ENCODE measurements at places on chromosomes 4 and X.

DNA sequence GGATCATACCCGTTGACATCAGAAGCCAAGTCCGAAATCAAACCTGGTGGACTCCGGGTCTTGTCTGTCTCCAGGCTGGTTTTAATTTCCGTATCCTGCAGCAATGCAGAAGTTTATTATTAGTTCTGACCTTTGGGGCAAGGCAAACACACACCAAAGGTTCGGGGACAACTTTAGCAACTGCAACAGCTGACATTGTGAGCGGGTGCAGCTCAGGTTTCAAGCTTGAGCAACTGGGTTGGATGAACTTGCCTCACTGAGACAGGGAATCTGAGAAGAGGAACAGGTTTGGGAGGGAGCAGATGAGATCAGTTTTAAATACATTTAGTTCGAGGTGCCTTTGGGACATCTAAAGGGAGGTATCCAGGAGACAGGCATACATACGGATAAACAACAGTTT lies 110.7 kb downstream of the GNL3L start:
- H3K4me1 ChIP-seq, result peaks cover 35% of the 10 kb centered on the region
- peak overlapping the region; percentile 100 for H3K27ac ChIP-seq
- peaks cover 4% of the 10 kb centered on the region for H3K36me3 ChIP-seq
- peaks cover 3% of the 10 kb centered on the region for H3K27me3 ChIP-seq
- DNase-seq, result peak; percentile 8

- no peak overlapping the region for H3K27ac ChIP-seq
- H3K4me1 ChIP-seq, result no peaks in the 10 kb centered on the region
- H3K27me3 ChIP-seq, result peaks cover 2% of the 10 kb centered on the region
- H3K36me3 ChIP-seq, result peaks cover 13% of the 10 kb centered on the region
- DNase-seq, result no peak
- no peak overlapping the region for H3K4me3 ChIP-seq
Measured at GRCh38 chrX:48035891-48036290, 29.1 kb downstream of the SPACA5 start.

GRCh38 chr4:112031712-112032328 lies 113.4 kb upstream of the FAM241A start:
- H3K27me3 ChIP-seq, result no peaks in the 10 kb centered on the region
- no peaks in the 10 kb centered on the region for H3K36me3 ChIP-seq
- H3K4me3 ChIP-seq, result no peak overlapping the region
- H3K27ac ChIP-seq, result no peak overlapping the region

DNA sequence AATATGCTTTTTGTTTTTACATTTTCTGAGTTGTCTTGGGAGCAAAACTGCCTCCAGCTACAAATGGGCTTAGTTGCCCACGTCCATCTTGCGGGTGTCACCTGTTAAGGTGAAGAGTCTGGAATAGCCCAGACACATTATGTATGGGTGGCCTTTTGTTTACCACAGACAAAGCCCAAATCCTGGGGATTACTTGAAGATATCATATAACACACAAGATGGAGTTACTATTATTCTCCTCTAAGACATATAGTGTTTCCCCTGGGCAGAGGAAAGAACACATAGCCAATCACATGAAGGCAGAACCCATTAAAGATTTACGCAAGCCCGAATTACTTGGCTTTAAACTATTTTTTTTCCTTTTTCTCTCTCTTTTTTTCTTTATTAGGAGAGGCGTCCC lies 625.6 kb upstream of the FAM241A start:
- no peaks in the 10 kb centered on the region for H3K27me3 ChIP-seq
- no peak for DNase-seq
- H3K36me3 ChIP-seq, result no peaks in the 10 kb centered on the region
- peaks cover 6% of the 10 kb centered on the region for H3K4me1 ChIP-seq

- DNase-seq, result peak; percentile 33
- H3K27me3 ChIP-seq, result no peaks in the 10 kb centered on the region
- no peak overlapping the region for H3K27ac ChIP-seq
- no peak overlapping the region for H3K4me3 ChIP-seq
Measured at GRCh38 chrX:79270401-79270800, 96.7 kb downstream of the ITM2A start.

DNA sequence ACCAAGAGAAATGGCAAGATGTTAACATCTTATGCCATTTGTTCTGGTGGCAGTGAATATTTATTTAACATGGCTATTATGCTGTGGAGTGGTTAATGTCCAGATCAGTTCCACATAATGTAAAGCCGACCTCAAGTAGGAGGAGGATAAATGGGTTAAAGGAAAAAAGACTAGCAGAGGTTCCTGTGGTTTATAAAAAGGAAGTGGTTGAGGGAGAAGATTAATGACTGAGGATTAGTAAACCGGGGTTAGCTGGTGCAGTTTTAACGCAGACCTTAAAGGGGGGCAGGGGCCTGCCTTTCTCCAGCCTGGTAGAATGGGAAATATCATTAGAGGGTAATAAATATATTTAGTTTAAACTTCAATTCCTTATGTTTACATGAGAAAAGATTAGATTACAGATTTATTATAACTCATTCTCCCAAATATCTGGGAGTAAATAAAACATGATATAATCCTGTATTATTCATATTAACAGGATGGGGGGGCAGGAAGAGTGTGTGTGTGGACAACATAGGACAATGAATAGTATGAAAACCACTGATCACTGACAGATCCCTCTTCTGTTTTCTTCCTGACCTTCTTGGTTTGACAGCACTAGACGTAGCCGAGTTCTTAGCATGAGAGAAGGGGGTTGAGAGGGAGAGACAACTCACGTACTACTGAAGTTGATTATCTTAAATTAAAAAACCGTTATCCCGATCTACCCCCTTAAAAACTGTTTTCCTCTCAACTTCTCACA lies 124.1 kb upstream of the LIMCH1 start:
- peak overlapping the region; percentile 2 for H3K4me3 ChIP-seq
- peaks cover 72% of the 10 kb centered on the region for H3K4me1 ChIP-seq
- no peak for DNase-seq

- peaks cover 12% of the 10 kb centered on the region for H3K36me3 ChIP-seq
- H3K27ac ChIP-seq, result no peak overlapping the region
- no peak overlapping the region for H3K4me3 ChIP-seq
- peaks cover 4% of the 10 kb centered on the region for H3K4me1 ChIP-seq
- peaks cover 3% of the 10 kb centered on the region for H3K27me3 ChIP-seq
Measured at GRCh38 chr4:77795326-77795725, 23.8 kb downstream of the CNOT6L start.

GRCh38 chr4:57544811-57545654 lies 434.8 kb upstream of the IGFBP7 start:
- no peaks in the 10 kb centered on the region for H3K36me3 ChIP-seq
- no peak overlapping the region for H3K27ac ChIP-seq
- H3K4me1 ChIP-seq, result peaks cover 2% of the 10 kb centered on the region
- peaks cover 14% of the 10 kb centered on the region for H3K27me3 ChIP-seq
- no peak overlapping the region for H3K4me3 ChIP-seq
- DNase-seq, result no peak

DNA sequence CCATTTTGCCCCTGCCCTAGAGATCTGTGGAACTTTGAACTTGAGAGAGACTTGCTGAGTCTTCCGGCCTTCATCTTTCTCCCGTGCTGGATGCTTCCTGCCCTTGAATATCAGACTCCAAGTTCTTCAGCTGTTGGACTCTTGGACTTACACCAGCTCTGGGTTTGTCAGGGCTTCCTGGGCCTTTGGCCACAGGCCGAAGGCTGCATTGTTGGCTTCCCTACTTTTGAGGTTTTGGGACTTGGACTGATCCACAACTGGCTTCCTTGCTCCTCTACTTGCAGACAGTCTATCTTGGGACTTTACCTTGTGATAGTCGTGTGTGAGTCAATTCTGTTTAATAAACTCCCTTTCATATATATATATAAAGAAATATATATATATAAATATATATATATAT lies 1071.0 kb downstream of the ADGRL3 start:
- H3K27ac ChIP-seq, result no peak overlapping the region
- no peaks in the 10 kb centered on the region for H3K27me3 ChIP-seq
- no peak for DNase-seq
- H3K4me3 ChIP-seq, result no peak overlapping the region
- H3K4me1 ChIP-seq, result peaks cover 17% of the 10 kb centered on the region
- no peaks in the 10 kb centered on the region for H3K36me3 ChIP-seq

- no peak for DNase-seq
- H3K4me3 ChIP-seq, result no peak overlapping the region
- no peaks in the 10 kb centered on the region for H3K4me1 ChIP-seq
- no peaks in the 10 kb centered on the region for H3K36me3 ChIP-seq
Measured at GRCh38 chr4:125368671-125369081, 53.9 kb downstream of the FAT4 start.

DNA sequence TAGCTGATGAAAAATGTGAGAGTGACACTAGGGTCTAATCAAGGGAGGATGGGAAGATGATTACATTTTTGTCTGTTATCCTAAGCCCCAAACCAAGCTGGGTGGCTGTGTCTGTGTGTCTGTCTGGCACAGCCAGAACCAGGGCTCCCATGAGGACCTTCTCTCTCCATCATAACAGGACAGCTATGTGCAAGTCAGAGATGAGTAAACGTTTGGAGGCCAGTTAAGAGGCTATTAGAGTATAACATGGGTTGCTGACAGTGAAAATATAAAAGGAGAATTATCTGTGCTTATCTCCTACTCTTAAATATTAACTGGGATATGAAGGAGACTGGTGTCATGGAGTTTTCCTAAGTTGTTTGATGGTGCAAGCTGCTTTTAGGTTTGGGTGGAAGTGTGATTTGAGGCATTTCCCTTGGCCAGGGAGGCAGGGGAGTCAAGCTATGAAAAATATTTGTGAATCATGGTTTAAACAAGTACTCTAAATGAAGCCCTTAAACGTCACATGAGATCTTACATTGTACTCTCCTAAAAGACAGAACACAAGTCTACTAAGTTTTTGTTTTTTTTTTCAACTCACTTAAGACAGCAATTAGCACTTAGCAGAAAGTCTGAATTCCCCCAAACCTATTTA lies 156.2 kb downstream of the ENOX2 start:
- H3K4me1 ChIP-seq, result peaks cover 16% of the 10 kb centered on the region
- DNase-seq, result no peak
- peaks cover 17% of the 10 kb centered on the region for H3K36me3 ChIP-seq
- H3K4me3 ChIP-seq, result no peak overlapping the region
- no peak overlapping the region for H3K27ac ChIP-seq
- H3K27me3 ChIP-seq, result no peaks in the 10 kb centered on the region

DNA sequence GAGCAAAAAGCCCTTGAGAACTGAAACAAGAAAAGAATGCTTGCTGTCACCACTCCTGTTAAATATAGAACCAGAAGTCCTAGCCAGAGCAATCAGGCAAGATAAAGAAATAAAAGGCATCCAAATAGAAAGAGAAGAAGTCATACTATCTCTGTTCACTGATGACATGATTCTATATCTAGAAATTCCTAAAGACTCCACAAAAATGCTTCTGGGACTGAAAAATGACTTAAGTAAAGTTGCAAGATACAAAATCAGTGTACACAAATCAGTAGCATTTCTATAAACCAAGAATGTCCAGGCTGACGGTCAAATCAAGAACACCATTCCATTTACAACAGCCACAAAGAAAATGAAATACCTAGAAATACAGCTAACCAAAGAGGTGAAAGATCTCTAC lies 552.7 kb upstream of the SLIT2 start:
- peaks cover 11% of the 10 kb centered on the region for H3K4me1 ChIP-seq
- peaks cover 4% of the 10 kb centered on the region for H3K36me3 ChIP-seq
- no peak for DNase-seq
- H3K27ac ChIP-seq, result no peak overlapping the region

GRCh38 chrX:123155327-123155726 lies 28.8 kb upstream of the GRIA3 start:
- no peaks in the 10 kb centered on the region for H3K4me1 ChIP-seq
- peaks cover 2% of the 10 kb centered on the region for H3K27me3 ChIP-seq
- no peak for DNase-seq
- H3K4me3 ChIP-seq, result no peak overlapping the region
- no peak overlapping the region for H3K27ac ChIP-seq

- no peak for DNase-seq
- peak overlapping the region; percentile 94 for H3K27ac ChIP-seq
- no peaks in the 10 kb centered on the region for H3K27me3 ChIP-seq
- H3K36me3 ChIP-seq, result peaks cover 14% of the 10 kb centered on the region
- no peak overlapping the region for H3K4me3 ChIP-seq
- H3K4me1 ChIP-seq, result peaks cover 92% of the 10 kb centered on the region
Measured at GRCh38 chr4:87015416-87015815, 80.6 kb downstream of the AFF1 start.

DNA sequence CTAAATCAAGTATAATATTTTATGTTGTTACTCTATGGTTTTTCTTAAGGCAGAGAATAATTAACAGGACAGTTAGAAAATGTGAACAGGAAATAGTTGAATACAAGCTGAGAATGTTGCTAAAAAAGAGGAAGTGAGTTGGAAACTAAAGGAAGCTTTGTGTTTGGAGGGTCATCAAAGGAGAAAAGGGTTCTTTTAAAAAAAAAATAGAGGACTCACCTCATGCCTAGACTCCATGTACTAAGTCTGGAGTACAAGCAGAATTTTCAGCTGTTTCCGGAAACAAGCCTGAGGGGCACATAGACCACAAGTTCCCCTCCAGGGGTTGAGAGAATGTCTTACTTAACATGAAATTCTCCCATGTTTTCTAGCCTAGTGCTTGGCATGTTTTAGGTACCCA lies 20.1 kb upstream of the MAP7D3 start:
- H3K36me3 ChIP-seq, result no peaks in the 10 kb centered on the region
- no peak for DNase-seq
- no peak overlapping the region for H3K4me3 ChIP-seq
- peaks cover 4% of the 10 kb centered on the region for H3K27me3 ChIP-seq
- no peak overlapping the region for H3K27ac ChIP-seq

DNA sequence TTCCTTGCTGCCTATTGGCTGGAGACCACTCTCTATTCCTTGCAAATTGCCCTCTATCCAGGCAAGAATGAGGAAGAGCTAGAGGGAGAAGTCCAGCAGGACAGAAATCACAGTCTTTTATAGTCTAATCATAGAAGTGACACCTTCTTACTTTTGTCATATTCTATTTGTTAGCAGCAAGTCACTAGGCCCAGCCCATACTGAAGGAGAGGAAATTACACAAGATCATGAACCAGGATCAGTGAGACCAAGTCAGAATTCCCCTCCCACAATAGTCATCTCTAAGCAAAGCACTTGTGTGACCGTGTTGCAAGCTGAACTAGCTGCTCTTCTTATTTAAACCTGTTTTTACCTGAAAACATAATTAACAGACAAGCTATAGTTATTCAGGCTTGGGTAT lies 317.7 kb downstream of the INPP4B start:
- H3K27ac ChIP-seq, result no peak overlapping the region
- H3K4me3 ChIP-seq, result no peak overlapping the region
- H3K4me1 ChIP-seq, result peaks cover 17% of the 10 kb centered on the region
- no peaks in the 10 kb centered on the region for H3K27me3 ChIP-seq

DNA sequence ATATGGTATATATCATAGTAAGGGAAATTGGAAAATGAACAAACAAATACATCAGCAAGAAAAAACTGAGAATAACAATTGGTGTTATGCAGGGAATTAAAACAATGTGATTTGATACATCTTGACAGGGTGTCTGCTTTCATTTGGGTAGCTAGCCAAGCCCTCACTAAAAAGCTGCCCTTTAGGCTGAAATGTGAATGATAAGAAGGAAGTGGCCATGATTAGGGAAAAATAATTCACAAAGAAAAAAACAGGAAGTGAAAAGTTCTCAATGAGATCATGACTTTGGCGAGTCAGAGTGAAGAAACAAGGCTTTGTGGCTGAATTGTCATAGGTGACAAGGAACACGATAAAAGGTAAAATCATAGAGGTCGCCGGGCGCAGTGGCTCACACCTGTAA lies 675.8 kb upstream of the SLIT2 start:
- H3K27ac ChIP-seq, result no peak overlapping the region
- H3K4me3 ChIP-seq, result no peak overlapping the region
- DNase-seq, result no peak
- no peaks in the 10 kb centered on the region for H3K4me1 ChIP-seq

GRCh38 chrX:20595928-20596575 lies 329.3 kb upstream of the RPS6KA3 start:
- H3K36me3 ChIP-seq, result no peaks in the 10 kb centered on the region
- H3K27ac ChIP-seq, result no peak overlapping the region
- no peak overlapping the region for H3K4me3 ChIP-seq
- DNase-seq, result no peak
- no peaks in the 10 kb centered on the region for H3K27me3 ChIP-seq
